Left hindlimb (tissue), 1 donor: ENCODE measurements at places on chromosomes 1 and 21.

DNA sequence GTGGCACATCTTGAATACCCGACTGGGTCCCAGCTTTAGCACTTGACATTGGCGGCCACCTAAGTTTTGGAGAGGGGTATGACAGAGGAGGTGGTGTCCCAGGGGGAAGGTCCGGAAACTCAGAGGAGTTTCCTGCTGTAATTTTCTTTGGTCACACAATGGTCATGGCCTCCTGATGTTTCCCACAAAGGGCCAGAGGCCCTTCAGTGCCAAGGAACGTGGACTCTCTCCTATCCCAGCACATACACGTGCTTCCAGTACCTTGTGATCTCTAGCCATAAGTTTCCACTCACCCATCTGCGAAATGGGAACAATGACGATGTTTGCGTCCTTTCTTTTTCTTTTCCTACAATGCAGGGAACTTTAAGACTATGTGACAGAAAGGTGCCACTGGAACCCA is 13.2 kb downstream of the CAPN2 start:
- DNase-seq, result no peak

GRCh38 chr1:19096036-19096833 is 113.8 kb downstream of the UBR4 start:
- DNase-seq, result no peak

DNA sequence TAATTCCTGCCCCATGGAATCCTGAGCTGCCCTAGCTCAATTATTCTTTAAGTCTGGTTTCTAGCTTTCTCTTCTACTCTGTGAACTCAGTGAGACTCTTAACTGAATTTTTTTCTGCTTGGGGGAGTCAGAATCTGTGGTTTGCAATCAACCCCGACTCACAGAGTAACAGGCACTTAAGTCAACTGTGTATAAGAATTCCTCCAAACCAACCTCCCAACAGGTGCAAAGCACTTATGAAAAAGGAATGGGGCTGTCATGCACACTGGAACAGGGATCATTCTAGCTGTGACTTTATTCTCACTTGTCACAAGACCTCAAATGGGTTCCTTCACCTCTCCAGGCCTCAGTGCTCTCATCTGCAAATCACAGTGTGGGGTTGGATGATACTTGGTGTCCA is 60.3 kb upstream of the SYT6 start:
- no peak for DNase-seq

DNA sequence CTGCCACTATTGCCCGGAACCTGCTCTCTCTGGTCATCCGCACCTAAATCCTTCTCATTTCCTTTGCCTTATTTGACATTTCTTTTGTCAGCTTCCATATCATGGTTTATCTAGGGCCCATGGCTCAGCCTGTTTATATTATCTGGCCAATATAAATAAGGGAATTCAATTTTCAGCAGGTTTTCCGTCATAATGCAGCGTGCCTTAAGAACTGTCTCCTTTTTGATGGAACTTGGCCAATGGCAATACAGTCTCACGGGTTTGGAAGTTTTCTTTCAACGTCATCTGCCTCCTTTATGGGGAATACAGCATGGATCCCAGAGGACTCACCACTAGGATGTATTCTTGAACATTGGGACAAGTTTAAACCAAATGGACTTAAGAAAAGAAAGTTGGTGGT is 77.8 kb upstream of the KIAA0040 start:
- DNase-seq, result no peak

DNA sequence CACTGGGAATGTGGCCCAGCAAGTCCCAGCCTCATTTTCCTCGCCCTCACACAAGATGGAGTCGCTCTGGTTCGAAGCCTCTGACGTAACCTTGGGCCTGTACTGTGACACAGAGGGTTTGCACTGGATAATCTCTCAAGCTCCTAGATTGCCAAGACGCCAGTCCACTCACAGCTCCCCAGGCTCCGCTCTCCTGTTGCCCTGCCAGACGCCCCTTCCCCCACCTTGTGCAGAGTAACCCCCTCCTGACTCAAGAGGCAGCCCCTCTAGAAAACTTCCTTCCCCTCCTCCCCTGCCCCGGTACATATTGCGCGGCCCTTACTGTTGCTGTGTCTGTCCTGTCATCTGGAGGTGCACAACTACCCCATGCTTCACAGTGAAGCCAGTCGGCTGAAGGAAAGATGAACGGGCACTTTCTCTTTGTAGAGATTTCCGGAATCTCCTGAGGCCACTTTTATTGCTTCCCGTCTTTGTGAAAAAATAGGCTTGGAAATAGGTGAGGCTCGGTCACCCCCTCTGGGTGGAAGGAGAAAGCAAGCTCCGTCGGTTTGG is 981 bp upstream of the KIAA1614 start:
- DNase-seq, result peak; percentile 62

DNA sequence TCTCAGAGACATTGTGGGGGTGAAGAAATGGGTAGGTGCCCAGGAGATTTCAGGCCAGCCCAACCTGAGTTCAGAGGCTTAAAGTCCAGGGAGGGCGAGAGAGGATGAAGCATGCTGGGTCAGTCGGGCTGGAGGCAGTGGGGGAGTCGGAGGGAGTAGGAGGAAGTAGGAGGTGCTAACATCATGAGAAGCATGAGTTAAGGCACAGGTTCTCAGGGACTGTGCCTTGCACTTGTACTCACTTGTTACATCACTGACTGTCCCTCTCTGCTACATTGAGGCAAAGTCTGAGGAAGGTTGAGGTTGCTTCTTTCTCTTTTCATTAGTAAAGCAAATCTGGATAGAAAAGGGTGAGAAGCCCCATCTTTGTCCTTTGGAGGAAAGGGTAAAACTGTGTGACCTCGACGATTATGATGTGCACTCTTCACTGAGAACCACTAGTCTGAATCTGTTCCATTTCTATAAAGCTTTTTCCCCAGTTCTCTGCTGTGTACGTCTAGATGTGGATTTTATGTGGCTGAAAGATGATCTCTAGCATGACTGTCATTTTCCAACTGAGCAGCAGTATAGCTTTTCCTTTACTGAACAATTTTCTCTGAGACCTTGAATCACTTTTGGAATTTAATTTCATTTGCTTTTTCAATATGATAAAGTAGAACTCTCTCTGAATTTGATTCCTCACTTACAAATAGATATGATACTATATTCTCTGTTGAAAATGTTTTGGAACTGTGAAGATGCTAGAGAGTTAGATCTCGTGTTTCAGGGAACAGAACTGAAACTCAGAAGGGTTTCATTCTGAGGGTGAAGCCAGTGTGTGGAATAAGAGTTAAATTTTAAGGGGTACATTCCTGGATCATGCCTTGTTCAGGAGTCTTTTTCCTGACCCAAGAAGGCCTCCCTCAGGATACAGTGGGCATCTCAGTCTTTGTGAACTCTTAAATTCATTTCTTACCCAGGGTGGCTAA is 94.6 kb downstream of the FGGY start:
- DNase-seq, result no peak

DNA sequence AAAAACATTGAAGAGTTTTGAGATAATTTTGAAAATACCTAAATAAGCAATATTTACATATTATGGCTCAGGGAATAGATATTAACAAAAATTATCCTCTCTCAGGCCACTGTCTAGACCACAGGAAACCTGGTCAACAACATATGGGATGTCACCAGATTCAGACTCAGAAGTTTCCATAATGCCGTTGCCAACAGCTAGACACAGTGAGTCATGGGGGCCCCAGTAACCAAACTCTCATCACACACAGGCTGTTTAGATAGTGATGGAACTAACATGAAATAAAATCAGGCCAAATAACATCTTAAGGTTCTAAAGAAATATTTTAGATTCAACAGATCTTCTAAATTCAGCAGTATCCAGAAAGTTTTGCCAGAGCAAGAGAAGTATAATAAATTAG is 681.7 kb upstream of the ADAMTS5 start:
- no peak for DNase-seq

DNA sequence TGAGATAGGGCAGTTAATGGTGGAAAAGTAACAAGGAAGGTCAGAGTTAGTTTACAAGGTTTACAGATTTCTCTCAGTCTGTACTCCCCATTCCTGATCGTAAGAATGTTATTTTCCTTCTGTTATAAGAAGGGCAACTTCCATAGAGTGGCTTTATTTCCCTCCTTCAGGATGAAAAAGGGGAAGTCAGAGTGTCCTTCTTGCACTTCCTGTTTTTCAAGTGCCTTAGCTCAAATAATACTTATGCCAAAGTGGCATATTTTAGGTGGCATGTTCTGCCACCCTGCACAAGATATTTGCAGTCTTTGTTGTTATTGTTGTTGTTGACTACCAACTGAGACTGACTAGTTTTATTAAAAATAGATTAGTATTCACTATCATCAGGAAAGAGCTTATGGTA is 730.7 kb upstream of the ADGRL4 start:
- no peak for DNase-seq

DNA sequence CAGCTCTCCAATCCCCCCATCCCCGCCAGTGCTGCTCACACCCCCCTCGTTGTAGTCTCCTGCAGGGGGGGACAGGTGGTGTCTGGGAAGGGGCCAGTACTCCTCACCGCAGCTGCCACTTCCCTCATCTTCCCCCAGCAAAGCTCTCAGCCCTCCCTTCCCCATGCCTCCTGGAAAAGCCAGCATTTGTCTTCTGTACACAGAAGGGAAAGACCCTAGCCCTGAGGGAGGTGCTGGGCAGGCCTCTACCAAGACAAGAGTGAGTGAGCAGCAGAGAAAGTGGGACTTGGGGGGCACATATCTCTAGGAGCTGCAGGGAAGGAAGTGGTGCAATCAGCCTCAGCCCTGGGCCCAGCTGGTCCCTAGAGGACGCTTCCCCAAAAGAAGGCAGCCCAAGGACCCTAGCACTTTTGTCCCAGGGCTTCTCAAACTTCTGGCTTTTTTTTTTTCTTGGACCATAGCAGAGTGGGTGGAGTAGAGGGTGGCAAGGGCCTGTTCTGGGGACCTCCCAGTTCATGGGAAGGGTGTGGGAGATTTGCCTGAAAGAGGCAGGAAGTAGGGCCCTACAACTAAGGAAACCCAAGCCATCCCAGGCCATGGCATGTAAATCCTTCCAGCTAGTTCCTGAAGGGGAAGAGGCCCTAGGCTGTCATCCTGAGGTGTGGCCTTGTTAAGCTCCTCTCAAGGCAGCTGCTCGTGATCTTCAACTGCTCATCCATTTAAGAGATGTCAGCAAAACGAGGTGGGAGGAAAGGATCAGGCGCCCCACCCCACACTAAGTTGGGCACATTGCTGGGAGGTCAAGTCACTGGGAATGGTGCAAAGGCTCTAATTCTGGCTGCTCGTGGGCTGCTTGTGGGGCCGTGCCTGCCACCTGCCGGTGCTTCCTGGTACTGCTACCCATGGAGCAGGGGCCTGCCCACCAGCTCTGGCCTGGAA is 12.6 kb downstream of the ZC3H12A start:
- peak; percentile 78 for DNase-seq

DNA sequence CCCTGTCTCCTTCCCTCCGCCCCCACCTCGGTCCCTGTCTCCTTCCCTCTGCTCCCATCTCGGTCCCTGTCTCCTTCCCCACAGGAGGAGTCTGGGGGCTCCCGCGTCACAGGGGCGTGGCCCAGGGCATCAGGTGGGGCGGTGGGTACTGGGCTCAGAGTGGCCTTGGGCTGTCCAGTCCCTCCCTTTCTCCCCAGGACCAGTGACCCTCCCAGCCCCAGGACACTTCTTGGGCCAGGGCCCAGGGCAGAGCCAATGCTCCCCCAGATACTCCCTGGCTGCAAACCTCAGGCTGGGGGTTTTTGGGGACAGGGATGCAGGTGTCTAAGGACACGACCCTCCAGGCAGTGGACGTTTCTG is 6.8 kb upstream of the RNF223 start:
- DNase-seq, result peak; percentile 30

GRCh38 chr1:4396551-4396950 is 257.9 kb upstream of the AJAP1 start:
- no peak for DNase-seq

GRCh38 chr1:221439747-221440501 is 302.0 kb downstream of the DUSP10 start:
- no peak for DNase-seq

DNA sequence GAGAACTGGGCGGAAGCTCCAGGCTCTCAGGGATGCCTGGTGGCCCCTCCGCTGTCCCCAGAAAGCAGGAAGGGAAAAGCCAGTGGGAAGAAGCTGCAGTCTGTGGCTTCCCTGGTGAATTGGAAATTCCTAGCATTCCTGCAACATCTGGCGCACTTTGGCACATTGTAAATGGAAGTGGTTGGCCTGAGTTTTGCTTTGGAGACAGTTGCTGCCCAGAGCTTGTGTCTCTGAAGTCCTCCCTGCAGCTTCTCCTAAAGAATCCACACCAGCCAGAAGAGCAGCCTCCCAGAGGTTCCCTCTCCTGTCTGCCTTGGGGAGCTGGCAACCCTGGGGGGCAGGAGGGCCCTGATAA is 48.2 kb downstream of the ARHGEF10L start:
- peak; percentile 74 for DNase-seq

GRCh38 chr1:53580009-53580400 is 120.8 kb downstream of the DMRTB1 start:
- no peak for DNase-seq

GRCh38 chr1:118995312-118996016 is 7.3 kb upstream of the TBX15 start:
- DNase-seq, result no peak

DNA sequence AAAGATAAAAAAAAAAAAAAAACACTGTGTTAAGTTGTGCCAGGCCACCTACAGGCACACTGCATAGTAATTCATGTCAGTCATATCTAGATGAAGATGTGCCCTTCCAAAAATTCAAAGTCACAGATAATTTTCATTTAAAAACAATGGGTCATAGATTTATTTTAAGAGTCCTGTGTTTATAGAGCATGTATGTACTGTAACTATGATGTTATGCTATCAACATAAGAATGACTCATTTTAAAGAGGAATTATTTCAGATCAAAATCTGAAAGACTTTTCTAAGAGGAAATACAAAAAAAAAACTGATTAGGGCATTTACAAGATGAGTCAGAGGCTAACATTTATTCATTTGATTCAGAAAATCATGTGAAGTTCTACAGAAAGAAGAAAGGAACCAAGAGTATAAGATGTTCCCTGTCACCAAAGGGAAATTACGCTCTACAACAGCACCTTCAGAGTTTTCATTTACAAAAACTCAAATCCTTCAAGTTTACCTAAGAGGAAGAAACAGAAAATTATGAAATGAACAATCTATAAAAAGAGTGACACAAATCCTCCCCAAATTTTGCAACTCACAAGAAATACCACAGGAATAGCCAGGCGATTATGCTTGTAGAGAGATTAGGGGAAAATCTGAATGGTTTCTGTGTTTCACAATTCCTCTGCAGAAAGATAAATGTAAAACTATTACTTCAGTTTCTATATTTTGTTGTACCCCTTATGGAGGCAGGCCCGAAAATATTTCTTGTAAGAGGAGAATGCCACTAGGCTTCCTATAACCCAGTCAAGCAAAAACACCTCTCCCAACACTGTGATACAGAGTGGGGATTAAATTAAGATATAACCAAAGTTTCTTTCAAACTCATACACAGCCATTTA is 13.8 kb downstream of the TP53BP2 start:
- no peak for DNase-seq

- no peak for DNase-seq
Observed at GRCh38 chr1:119986007-119986497, 83.4 kb downstream of the NOTCH2 start.

GRCh38 chr1:151313501-151313900 is 13.7 kb downstream of the PI4KB start:
- DNase-seq, result no peak
